ENCODE measurements at places on chromosomes 11 and 22.

GRCh38 chr11:116442238-116442752, 330.5 kb downstream of the BUD13 start:
- DNase-seq, result no peak

- DNase-seq, result peak; percentile 83
These were observed 22.0 kb downstream of the TEF start for GRCh38 chr22:41403532-41404318.

DNA sequence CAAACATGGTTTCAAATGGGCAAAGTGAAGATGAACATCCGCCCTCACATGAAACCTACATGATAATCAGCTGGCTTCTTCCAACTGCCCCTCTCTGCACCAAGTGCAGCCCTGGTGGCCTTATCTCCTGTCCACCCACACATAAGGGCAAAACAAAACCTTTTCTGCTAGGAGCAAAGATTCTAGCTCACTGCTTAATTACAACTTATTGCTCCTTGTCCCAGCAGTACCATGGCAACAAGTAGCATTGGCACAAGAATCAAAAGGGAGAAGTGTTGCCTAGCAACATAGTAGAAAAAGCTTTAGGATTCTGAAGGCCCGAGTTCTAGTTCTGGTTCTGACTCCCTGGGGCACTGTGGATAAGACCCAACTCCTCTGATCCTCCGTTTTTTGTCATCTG, 68.7 kb upstream of the BMAL1 start:
- no peak for DNase-seq

- DNase-seq, result no peak
These were observed 85.3 kb upstream of the MYO18B start for GRCh38 chr22:25656724-25657123.

DNA sequence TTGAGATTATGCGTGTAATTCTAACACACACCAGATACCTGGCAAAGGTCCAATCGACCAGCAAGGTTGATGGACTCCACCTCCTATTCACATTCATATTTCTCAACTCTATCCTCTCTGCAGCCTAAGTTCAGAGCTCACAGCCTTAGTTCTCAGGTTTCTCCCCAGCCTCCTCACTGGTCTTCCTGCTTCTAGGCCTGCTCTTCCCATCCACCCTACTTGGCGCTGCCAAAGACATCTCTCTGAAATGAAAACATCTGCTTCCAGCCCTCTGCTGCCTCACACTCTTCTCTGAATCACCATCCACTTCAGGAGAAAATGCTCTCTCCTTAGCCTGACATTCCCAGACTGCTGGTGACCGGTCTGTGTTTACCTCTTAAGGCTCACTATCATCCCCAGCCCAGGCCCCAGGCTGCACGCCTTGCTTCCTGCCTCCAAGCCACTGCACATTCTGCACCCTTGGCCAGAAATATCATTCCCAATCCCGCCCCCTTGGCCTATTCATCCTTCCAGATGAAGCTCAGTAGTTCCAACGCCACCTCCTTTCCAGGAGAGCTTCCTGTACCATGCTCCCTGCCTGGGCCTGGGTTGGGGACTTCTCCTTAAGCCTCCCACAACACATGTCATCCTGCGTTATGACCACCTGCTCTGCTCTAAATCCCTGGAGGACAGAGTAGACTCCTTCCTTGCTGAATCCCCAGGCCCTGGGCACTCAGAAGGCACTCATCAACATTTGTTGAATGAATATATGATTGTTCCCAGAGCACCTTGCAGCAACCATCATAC, 3.5 kb downstream of the ARRB1 start:
- no peak for DNase-seq

DNA sequence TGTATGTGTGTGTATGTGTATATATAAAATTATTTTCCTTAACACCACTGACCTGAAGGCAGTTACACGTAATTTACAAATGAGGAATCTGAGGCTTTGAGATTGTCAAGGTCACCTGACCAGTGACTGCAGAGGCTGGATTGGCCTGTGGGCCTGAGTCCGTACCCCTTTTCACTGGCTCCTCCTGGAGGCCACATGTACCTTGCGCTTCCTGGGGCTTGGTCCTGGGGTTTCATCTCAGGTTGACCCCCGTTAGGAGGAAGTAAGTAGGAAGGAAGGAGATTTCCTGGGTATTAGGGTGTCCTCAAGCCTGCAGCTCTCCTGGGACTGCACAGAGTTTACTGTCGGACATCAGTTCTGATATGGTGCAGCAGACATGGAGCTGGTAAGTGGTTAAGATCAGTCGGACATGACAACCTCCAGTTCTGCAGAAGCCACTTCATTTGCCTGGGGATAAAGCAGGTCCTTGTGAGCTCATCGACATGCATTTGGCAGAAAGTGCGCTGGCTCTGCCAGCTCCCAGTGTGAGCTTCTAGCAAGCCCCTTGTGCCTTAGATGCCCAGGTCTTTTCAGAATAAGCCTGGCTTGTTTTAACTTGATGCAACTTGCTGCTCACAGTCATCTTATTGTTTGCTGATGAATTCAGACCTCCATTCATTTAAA, 36.6 kb downstream of the ST3GAL4 start:
- DNase-seq, result no peak

DNA sequence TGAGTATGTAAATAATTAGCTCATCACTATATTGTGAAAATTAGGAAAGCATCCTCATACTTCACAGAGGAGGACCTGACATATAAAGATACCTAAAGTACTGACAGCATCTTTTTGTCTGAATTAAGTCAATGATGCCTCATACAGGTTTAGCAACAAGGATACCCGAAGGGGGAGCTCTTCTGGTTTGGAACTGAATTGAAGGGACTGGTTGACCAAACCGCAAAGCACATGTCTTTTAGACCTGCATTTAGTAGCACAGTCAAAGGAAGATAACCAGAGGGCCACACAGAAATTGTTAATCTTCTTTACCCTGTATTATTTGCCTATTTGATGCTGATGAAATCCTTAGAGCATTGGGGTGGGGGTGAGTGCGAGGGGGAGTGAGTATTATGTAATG, 12.9 kb upstream of the WT1 start:
- DNase-seq, result no peak

GRCh38 chr11:66410191-66410590, 10.6 kb upstream of the NPAS4 start:
- DNase-seq, result no peak

GRCh38 chr11:47314992-47315391, 37.5 kb downstream of the MYBPC3 start:
- DNase-seq, result no peak

DNA sequence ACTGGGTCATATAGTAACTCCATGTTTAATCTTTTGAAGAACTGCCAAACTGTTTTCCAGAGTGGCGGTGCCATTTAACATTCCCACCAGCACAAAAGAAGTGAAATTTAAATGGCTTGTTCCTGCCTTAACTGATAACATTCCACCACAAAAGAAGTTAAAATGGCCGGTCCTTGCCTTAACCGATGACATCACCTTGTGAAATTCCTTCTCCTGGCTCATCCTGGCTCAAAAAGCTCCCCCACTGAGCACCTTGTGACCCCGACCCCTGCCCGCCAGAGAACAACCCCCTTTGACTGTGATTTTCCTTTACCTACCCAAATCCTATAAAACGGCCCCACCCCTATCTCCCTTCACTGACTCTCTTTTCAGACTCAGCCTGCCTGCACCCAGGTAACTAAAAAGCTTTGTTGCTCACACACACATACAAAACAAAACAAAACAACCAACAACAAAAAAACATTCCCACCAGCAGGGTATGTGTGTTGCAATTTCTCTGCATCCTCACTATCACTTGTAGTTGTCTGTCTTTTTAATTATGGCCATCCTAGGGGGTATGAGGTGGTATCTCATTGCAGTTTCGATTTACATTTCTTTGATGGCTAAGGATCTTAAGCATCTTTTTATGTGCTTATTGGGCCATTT, 109.0 kb downstream of the FAR1 start:
- no peak for DNase-seq

- DNase-seq, result no peak
These were observed 1.5 kb downstream of the ADAMTS8 start for GRCh38 chr11:130426837-130427341.

DNA sequence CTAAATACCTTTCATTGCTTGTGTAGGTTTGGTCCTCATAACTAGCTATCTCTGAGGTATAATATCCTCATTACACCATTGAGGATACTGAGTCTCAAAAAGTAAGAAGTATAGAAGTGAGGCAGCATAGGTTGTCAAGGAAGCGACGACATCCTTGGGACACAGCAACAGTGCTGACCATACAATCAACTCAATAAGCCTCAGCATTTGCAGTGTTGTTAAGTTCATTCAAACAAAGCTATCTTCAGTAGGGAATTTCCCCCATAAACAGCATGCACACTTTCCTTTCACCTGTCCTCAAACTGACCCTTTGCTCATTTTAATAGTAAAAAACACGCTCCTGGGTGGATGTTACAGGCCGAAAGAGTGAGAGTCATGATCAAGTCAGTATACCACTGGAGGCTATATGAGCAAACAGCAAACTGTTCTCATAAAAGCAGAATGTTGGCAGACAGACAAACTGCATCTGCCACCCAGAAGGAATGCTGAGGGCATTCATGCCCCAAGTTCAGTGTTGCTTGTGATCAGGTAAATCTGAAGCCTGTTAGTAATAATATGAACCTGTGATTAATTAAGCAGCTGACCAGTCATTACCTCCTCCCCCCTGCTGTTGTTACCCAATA, 756.2 kb upstream of the TENM4 start:
- DNase-seq, result no peak

DNA sequence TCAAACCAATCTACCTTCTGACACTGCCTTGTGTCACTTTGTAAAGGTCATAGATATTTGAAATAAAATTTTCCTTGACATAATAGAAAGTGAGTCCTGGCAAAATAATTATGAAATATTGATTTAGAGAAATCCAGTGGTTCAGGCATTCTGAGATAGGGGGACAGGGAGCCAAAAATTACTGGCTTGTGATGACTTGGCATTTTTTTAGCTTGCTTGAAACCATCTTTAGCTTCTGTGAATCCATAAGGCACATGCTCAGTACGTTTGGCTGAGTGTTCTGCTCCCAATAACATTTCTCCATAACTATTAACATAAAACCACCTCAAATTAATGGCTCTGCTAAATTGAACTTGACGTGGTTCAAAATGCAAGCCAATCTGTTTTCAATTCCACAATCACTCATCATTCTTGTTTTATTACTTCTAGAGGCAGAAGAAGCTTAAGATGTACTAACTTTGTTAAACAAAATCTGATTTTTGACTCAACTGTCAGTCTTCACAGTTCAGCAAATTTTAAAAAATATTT, 209.0 kb downstream of the LRRC4C start:
- DNase-seq, result no peak

- no peak for DNase-seq
These were observed 577.9 kb upstream of the ANO5 start for GRCh38 chr11:21614961-21615360.

- DNase-seq, result no peak
These were observed 1.7 kb upstream of the DIXDC1 start for GRCh38 chr11:111935317-111936039.

- no peak for DNase-seq
These were observed 65.9 kb downstream of the PRR5L start for GRCh38 chr11:36361901-36362391.

GRCh38 chr11:72144807-72145565, 9.5 kb downstream of the FOLR3 start:
- DNase-seq, result no peak

DNA sequence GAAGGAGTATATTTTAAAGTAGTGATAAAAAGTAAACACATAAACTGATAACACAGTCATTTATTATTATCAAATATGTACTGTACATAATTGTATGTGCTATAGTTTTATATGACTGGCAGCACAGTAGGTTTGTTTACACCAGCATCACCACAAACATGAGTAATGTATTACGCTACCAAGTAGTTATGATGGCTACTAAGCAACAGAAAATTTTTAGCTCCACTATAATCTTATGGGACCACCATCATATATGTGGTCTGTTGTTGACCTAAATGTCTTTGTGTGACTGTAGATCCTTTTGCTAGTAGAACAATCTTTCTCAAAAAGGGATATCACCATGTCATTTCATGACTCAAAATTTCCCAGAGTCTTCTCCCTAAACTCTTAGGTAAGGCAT, 93.5 kb downstream of the LARGE2 start:
- DNase-seq, result no peak

GRCh38 chr11:92642177-92642931, 327.1 kb upstream of the MTNR1B start:
- no peak for DNase-seq

All from effector memory CD8-positive, alpha-beta T cell (primary cell).